ENCODE measurements at places on chromosomes 2 and 18.

- DNase-seq = peak; percentile 9
These were observed 300.4 kb downstream of the KCNS3 start for GRCh38 chr2:18178736-18179349.

- no peak for DNase-seq
These were observed 57.7 kb upstream of the ASPRV1 start for GRCh38 chr2:70019096-70019495.

DNA sequence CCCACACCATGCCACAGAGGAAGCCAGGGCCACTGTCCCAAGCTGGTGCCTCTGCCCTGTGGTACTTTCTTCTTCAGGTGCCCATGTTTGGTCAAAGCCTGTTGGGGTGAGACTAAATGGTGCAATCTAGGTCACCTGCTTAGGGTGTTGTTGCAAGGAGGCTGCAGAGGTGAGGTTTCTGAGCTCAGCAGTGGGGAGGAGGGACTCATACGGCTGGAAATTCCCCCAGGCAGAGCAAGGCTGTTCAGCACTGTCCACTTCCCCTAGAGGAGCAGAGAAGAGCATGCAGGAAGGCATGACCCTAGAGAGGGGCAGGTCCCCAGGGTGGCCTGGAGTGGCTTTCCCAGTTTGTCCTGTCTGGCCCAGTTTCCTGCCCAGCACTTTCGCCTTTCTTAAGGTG lies 211.0 kb downstream of the HAUS1 start:
- DNase-seq = no peak

- DNase-seq = no peak
These were observed 43.0 kb downstream of the OSGEPL1 start for GRCh38 chr2:189719571-189719970.

DNA sequence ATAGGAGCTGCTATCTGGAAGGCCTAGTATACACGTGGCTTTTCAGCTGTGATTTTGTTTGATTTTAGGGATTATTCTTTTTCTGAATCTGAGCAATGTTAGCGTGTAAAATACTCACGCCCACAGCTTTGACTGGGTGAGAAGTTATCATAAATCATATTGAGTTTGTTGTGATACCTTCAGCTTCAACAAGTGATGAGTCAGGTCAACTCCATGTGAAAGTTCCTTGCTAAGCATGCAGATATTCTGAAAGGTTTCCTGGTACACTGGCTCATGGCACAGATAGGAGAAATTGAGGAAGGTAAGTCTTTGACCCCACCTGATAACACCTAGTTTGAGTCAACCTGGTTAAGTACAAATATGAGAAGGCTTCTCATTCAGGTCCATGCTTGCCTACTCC lies at the start of gene GKN1:
Gene GKN1, plus strand, starts transcription at position 386 of the 400 bp plus-strand sequence. CDS start 42 bp downstream, outside the sequence.
- no peak for DNase-seq

- no peak for DNase-seq
These were observed 634 bp downstream of the PTPRM start for GRCh38 chr18:7567474-7568425.

GRCh38 chr2:69034122-69034521 lies 21.1 kb downstream of the ANTXR1 start:
- DNase-seq = no peak

DNA sequence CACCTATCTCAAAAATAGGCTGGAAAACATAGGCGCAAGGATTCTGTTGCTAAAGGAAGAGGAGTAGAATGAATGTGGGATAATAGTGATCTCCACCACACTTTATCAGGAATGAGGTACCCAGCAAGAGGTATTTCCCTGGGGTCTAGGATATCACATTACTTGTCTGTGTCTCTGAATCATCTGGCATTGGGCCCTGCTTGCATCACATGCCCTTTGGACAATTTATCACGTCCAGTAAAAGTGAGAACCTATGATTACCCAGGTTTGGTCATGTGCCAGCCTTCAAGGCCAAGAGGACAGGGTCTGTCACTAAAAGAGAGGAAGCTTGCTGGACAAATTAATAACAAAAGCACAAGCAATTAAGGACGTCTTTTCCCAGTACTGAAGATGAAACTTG lies 11.4 kb upstream of the TRAPPC8 start:
- DNase-seq = no peak

DNA sequence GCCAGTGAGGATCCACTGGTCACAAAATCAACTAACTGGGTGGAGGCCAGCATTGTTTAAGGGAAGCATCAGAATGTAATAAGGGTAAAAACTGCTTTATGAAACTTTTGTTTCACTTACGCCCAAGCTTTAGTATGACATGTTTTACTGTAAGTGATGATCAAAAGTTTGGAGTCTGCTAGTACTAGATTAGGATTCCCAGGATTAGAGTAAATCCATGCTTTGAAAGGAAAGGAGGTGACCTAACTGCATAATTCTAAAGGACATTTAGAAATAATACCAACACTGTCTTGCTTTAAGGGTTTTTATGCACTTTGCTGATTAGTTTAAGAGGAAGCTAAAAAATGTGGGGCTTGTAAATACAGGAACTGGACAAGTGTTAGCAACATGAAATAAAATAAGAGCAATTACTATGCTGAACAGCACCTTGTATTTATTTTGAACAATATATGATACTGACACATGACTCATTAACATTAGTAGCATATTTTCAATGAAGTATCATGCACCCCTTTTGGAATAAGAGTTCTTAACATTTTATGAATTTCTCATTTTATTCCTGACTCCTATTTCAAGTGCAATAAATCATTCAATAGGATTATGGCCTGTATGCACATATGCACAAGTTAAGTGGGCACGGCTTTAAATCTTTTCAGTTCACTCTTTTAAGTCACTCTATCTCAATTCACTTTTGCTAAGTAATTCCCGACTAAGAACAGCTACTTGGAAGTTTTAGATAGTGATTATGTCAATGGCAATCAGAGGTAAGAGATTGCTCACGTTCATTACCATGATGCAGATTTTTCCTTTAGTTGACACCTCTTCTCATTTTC lies 62.5 kb downstream of the STK39 start:
- DNase-seq = no peak

DNA sequence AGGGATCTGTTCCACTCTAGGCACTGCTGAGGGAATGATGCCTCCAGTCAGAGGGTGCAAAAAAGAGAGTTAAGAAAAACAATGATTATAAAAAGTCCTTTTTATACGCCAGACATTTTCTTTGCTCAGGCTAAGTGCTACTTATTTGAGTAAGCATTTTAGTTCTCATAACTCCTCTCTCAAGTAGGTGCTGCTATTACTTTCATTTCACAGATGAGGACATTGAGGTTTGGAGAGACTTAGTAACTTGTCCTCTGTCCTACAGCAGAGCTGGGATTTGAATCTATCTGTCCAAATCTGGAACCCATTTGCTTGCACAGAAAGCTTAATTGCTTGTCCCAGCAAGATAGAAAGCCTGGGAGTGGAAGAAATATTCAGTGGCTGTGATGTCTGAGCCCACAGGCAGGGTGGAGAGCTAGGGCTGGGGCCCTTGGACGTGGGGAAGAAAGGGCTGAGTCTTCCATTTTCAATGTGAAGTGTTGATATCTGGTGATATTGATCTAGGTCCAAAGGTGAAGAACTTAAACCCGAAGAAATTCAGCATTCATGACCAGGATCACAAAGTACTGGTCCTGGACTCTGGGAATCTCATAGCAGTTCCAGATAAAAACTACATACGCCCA lies 5.8 kb downstream of the IL37 start:
- DNase-seq = no peak

DNA sequence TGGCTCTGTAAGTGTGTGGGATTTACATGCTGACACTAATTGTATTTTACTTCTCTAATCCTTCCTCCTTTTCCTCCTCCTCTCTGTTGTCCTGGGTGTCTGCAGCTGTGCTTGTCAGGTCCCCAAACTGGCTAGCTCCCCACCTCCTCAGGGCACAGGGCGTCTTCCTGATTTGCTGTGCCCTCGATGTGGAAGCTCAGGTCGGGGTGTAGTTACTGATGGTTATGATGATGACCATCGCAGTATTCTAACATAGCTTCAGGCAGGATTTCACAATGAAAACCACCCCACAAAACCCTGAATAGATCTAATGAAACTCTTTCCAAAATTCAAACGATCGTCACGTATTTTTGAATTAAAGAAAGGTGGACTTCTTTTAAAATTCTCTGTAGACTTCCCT lies 428.4 kb downstream of the TGIF1 start:
- DNase-seq = no peak

Measured in naive thymus-derived CD4-positive, alpha-beta T cell (primary cell).